ENCODE measurements at places on chromosomes 12 and 14. TPM values are rescaled to one million over a fixed set of nuclear protein-coding genes. Genes with fewer than 3 reads are reported as not detected.

CLEC9A gene
- not detected for total RNA-seq

DNA sequence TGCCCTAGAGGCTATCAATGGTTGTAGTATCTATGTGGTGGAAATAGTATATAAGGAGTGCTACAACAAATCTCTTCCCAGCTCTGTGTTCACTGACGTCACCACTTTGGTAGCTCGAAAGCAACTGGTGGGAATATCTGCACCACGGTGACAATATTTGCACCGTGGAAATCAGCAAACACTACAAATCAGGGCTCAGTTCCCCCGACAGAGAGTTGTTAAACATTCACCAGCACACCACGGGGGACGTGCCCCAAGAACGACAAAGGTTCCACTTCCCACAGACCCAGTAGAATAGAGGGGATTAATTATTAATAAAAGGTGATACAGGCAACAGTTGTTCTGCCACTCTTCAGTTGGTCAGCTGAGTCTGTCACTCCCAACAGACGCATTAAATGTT lies 98.4 kb downstream of the CCDC60 start:
- H3K27me3 ChIP-seq = no peaks in the 10 kb centered on the region
- H3K27ac ChIP-seq = no peak overlapping the region
- H3K36me3 ChIP-seq = no peaks in the 10 kb centered on the region
- no peaks in the 10 kb centered on the region for H3K4me1 ChIP-seq
- DNase-seq = no peak

RNASE4 gene
- total RNA-seq = 0.38 TPM

GRCh38 chr12:62379026-62379722 lies 87.5 kb upstream of the MON2 start:
- H3K27me3 ChIP-seq = no peaks in the 10 kb centered on the region
- H3K27ac ChIP-seq = no peak overlapping the region
- no peak overlapping the region for H3K4me3 ChIP-seq
- no peak for DNase-seq
- no peaks in the 10 kb centered on the region for H3K36me3 ChIP-seq

CPNE6 gene
- not detected for total RNA-seq

GRCh38 chr12:119198440-119198839 lies 19.7 kb downstream of the HSPB8 start:
- H3K27ac ChIP-seq = no peak overlapping the region
- peaks cover 4% of the 10 kb centered on the region for H3K36me3 ChIP-seq
- H3K4me3 ChIP-seq = no peak overlapping the region
- no peaks in the 10 kb centered on the region for H3K27me3 ChIP-seq
- no peak for DNase-seq
- peaks cover 12% of the 10 kb centered on the region for H3K4me1 ChIP-seq

GRCh38 chr12:51686727-51687126 lies 95.7 kb downstream of the SCN8A start:
- H3K36me3 ChIP-seq = no peaks in the 10 kb centered on the region
- no peak overlapping the region for H3K4me3 ChIP-seq
- no peak overlapping the region for H3K27ac ChIP-seq
- DNase-seq = no peak

DNA sequence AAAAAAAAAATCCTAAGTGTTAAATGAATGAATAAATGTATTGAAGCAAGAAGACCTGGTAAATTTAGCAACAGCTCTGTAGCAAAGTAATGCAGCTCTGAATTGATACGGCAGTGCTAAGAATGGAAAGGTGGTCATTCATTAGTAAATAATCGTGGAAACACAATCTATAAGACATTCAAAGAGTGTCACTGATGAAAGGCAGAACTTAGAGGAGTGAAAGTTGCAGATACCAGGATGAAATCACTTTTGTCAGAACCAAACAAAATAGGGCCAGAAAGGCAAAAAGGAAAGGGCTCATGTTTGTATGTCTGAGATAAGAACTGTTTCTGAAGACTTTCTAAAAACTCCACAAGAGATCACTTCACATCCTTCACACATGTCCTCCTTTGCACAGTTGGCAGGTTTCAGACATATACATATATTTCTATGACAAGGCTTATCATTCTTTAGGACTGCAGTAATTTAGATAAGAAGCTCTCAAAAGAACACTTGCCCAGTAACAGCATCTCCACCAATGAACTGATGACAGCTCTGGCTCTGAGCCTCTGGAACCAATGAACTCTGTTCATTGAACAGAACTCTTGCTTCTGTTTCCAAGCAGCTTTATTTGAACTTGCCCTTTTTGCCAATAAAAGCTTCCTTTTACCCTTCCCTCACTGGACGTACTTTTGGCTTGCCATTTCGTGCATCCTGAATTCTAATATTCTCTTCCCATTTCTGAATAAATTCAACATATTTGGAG lies 4.2 kb upstream of the LRR1 start:
- H3K27me3 ChIP-seq = no peaks in the 10 kb centered on the region
- no peak overlapping the region for H3K4me3 ChIP-seq
- H3K27ac ChIP-seq = no peak overlapping the region
- H3K4me1 ChIP-seq = no peaks in the 10 kb centered on the region
- H3K36me3 ChIP-seq = no peaks in the 10 kb centered on the region
- no peak for DNase-seq

TCTN2 gene
- total RNA-seq = 7.2 TPM

KLHL33 gene
- total RNA-seq = not detected

DNA sequence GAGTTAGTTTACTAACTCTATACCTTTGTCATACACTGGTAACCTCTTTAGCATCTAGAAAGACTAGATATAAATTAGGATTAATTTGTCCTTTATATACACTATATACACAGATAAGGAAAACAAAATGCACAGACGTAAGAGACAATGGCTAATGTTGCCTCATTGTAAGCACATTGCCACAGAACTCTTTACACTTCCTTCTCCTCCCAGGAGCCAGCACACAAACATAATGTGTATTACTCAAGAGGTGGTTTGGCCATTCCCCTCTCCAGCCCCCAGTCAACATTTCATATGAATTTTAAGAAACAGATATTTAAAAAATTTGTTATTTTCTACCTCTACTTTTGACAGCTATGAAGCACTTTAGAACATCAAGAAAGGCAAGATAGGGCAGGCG lies 131.4 kb upstream of the OR4E1 start:
- DNase-seq = no peak
- H3K4me1 ChIP-seq = no peaks in the 10 kb centered on the region
- H3K27ac ChIP-seq = no peak overlapping the region
- no peaks in the 10 kb centered on the region for H3K27me3 ChIP-seq

- H3K27me3 ChIP-seq = no peaks in the 10 kb centered on the region
- no peak for DNase-seq
- no peak overlapping the region for H3K27ac ChIP-seq
- no peaks in the 10 kb centered on the region for H3K36me3 ChIP-seq
Measured at GRCh38 chr12:522692-523378, 63.1 kb downstream of the B4GALNT3 start.

- DNase-seq = no peak
- no peak overlapping the region for H3K4me3 ChIP-seq
- no peak overlapping the region for H3K27ac ChIP-seq
- H3K4me1 ChIP-seq = peaks cover 9% of the 10 kb centered on the region
- no peaks in the 10 kb centered on the region for H3K27me3 ChIP-seq
Measured at GRCh38 chr14:69328765-69329164, 68.8 kb downstream of the GALNT16 start.

PIK3C2G gene
- not detected for total RNA-seq

GRCh38 chr12:108826101-108826806 lies 31.1 kb downstream of the SSH1 start:
- peak overlapping the region; percentile 27 for H3K27ac ChIP-seq
- H3K4me3 ChIP-seq = no peak overlapping the region
- no peaks in the 10 kb centered on the region for H3K36me3 ChIP-seq
- H3K4me1 ChIP-seq = peaks cover 4% of the 10 kb centered on the region
- no peaks in the 10 kb centered on the region for H3K27me3 ChIP-seq
- no peak for DNase-seq

OAS1 gene
- not detected for total RNA-seq

DNA sequence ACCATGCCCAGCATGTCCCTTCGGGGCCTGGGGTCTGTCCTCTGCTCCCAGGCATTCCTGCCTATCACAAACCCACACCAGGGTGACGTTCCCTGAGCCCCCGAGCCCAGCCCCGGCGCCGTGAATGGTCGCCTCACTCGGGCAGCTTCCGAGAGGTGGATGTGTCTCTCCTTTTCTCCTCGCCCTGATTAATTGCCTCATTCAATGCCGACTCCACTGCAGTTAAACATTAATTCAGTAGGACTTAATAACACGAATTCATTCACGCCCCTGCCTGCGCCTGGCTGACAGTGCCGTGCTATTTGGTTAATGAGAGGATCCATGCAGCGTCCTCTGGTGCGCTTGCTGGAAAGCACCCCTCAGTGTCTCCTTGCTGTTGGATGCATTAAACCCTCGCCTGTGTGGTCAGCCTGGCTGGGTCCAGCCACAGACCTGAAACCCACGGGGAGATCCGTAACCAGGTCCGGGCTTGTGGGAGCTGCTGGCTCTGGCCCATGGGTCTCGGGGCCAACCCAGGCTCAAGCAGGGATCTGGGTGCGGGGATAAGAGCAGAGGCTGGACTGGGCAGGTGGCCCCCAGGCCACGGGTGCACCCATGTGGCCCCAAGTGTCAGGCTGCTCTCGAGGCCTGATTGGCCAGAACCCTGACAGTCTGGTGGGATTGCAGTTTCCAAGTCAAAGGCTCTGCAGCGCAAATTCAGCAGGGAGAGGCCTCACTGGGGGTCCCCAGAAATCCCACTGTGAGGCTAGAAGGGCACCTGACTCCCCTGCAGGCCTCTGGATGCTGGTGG lies 55.4 kb downstream of the FBRSL1 start:
- peaks cover 61% of the 10 kb centered on the region for H3K27me3 ChIP-seq
- H3K27ac ChIP-seq = no peak overlapping the region
- DNase-seq = no peak
- no peak overlapping the region for H3K4me3 ChIP-seq
- no peaks in the 10 kb centered on the region for H3K36me3 ChIP-seq

FZD10 gene
- total RNA-seq = 0.60 TPM

HNF1A gene
- not detected for total RNA-seq

- no peak overlapping the region for H3K4me3 ChIP-seq
- H3K27me3 ChIP-seq = no peaks in the 10 kb centered on the region
- DNase-seq = no peak
- H3K4me1 ChIP-seq = no peaks in the 10 kb centered on the region
- no peak overlapping the region for H3K27ac ChIP-seq
Measured at GRCh38 chr12:93122569-93123091, 193.5 kb upstream of the EEA1 start.

DNA sequence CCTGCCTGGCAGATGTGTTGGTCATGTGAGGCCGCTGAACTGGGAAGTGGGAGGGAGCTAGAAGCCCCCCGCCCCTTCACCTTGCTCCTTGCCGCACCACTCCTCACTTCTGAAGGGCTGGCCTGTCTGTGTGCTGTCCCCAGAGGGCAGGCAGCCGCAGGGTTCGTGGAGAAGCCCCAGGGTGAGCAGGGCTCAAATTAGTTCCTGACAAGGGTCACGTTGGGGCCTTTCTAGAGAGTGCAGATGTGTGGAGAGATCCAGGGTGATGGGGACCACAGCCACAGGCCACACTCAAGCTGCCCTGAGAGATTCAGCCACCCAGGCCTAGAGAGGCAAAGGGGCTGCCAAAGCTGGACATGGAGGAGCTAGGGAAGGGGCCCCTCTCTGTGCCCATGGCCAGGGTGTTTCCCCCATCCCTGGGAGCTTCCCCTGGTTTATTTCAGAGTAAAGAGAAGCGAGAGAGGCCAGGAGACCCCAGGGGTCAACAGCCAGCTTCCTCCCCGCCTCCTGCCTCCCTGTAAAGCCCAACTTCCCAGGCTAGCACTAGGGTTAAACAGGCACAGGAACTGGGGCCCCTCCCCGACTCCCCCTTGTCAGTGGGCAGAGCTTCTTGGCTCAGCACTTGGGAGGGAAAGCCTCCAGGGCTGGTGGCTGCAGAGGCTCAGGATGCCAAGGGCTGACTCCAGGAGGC lies 16.2 kb downstream of the SLC25A29 start:
- H3K36me3 ChIP-seq = peaks cover 5% of the 10 kb centered on the region
- no peak overlapping the region for H3K27ac ChIP-seq
- peaks cover 7% of the 10 kb centered on the region for H3K4me1 ChIP-seq
- no peak overlapping the region for H3K4me3 ChIP-seq
- H3K27me3 ChIP-seq = no peaks in the 10 kb centered on the region
- peak; percentile 52 for DNase-seq

GRCh38 chr14:40204441-40205175 lies 772.4 kb upstream of the FBXO33 start:
- no peaks in the 10 kb centered on the region for H3K27me3 ChIP-seq
- no peak overlapping the region for H3K4me3 ChIP-seq
- DNase-seq = no peak
- no peaks in the 10 kb centered on the region for H3K4me1 ChIP-seq
- H3K27ac ChIP-seq = no peak overlapping the region

GRCh38 chr12:28855761-28856310 lies 293.2 kb upstream of the FAR2 start:
- no peak overlapping the region for H3K27ac ChIP-seq
- no peaks in the 10 kb centered on the region for H3K36me3 ChIP-seq
- no peaks in the 10 kb centered on the region for H3K4me1 ChIP-seq
- no peak overlapping the region for H3K4me3 ChIP-seq

GRCh38 chr14:96053600-96054381 lies 14.6 kb downstream of the C14orf132 start:
- no peaks in the 10 kb centered on the region for H3K36me3 ChIP-seq
- DNase-seq = peak; percentile 35
- H3K4me3 ChIP-seq = no peak overlapping the region

DNA sequence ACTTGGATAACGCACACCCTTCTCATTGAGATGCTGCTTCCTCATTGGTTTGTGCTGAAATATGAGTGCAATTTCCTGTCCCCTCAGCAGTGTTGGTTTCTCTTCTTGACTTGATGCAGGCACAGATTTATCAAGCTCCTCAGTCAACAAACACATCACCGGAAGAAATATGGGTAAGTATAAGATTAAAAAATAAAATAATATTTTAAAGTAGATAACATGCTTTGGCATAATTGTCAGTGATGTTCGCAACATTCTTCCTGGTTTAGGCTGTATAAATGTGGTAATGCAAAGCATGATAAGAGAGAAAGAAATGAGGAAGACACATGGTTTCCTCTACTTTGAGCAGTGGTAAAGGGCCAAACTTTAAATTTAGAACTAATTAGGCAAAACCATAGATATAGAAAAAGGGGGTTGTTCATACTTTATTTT lies at the start of gene GPR65:
GPR65 (plus strand) TSS at position 86 of the 432 bp plus-strand sequence. CDS start 5,713 bp downstream, outside the sequence.
- no peaks in the 10 kb centered on the region for H3K36me3 ChIP-seq
- DNase-seq = no peak
- no peaks in the 10 kb centered on the region for H3K4me1 ChIP-seq
- no peaks in the 10 kb centered on the region for H3K27me3 ChIP-seq

- no peak overlapping the region for H3K27ac ChIP-seq
- H3K36me3 ChIP-seq = no peaks in the 10 kb centered on the region
- H3K4me3 ChIP-seq = no peak overlapping the region
- no peak for DNase-seq
- no peaks in the 10 kb centered on the region for H3K4me1 ChIP-seq
Measured at GRCh38 chr12:52280796-52281560, 6.5 kb downstream of the KRT86 start.

GRCh38 chr12:52772772-52773171 lies 4.4 kb downstream of the KRT76 start:
- no peaks in the 10 kb centered on the region for H3K36me3 ChIP-seq
- H3K27ac ChIP-seq = no peak overlapping the region
- H3K4me3 ChIP-seq = no peak overlapping the region
- no peak for DNase-seq
- no peaks in the 10 kb centered on the region for H3K4me1 ChIP-seq

KLRC3 gene
- not detected for total RNA-seq

ZDHHC22 gene
- 55.2 TPM for total RNA-seq

Data from H1 (cell line).